ENCODE measurements at places on chromosomes 16 and 17. TPM values are rescaled to one million over a fixed set of nuclear protein-coding genes. Genes with fewer than 3 reads are reported as not detected.

GRCh38 chr17:21235921-21236320 is 17.3 kb downstream of the NATD1 start:
- H3K4me1 ChIP-seq: no peaks in the 10 kb centered on the region
- H3K4me3 ChIP-seq: no peak overlapping the region
- H3K27me3 ChIP-seq: no peaks in the 10 kb centered on the region
- no peak for DNase-seq
- H3K36me3 ChIP-seq: no peaks in the 10 kb centered on the region
- no peak overlapping the region for H3K27ac ChIP-seq

DNA sequence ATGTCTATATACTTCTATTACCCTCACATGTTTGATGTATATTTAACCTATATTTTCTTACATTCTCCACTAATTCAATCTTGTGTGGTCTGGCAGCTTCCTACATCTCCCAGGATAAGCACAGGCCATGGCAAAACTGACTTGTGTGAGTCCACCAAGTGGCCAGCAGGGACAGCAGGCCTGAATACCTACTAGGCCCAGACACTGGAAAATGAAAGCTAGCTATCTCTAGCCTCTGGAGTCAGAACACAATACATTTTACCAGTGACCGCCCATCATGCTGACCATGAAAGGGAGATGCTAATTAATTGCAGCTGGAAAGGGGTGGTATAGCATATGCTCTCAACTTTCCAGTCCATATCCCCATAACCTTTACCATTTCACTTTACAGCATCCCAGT is 132.3 kb downstream of the PCTP start:
- H3K4me1 ChIP-seq: no peaks in the 10 kb centered on the region
- no peak overlapping the region for H3K4me3 ChIP-seq
- no peak overlapping the region for H3K27ac ChIP-seq

- H3K27me3 ChIP-seq: no peaks in the 10 kb centered on the region
- H3K4me1 ChIP-seq: peaks cover 4% of the 10 kb centered on the region
- no peak overlapping the region for H3K27ac ChIP-seq
- no peak overlapping the region for H3K4me3 ChIP-seq
- DNase-seq: no peak
- no peaks in the 10 kb centered on the region for H3K36me3 ChIP-seq
These were observed 22.8 kb downstream of the TEX2 start for GRCh38 chr17:64240261-64240740.

DNA sequence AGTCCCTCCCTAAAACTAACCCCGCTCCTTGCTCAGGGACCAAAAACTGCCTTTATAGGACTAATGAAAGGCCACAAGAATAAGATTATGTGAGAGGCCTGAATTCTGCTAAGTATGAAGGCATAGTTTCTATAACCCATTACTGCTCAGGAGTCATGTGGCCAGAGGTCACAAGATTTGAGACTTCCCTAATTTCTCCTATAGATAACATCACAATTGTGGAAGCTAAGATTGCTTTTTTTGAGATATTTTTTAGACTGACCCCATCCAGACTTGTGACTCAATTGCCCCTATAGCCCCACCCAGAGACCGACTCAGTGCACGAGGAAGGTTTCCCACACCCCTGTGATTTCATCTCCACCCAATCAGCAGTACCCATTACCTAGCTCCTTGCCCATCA is 504.1 kb upstream of the GOT2 start:
- H3K27ac ChIP-seq: no peak overlapping the region
- no peak for DNase-seq
- H3K4me3 ChIP-seq: no peak overlapping the region
- no peaks in the 10 kb centered on the region for H3K36me3 ChIP-seq
- H3K27me3 ChIP-seq: no peaks in the 10 kb centered on the region

DNA sequence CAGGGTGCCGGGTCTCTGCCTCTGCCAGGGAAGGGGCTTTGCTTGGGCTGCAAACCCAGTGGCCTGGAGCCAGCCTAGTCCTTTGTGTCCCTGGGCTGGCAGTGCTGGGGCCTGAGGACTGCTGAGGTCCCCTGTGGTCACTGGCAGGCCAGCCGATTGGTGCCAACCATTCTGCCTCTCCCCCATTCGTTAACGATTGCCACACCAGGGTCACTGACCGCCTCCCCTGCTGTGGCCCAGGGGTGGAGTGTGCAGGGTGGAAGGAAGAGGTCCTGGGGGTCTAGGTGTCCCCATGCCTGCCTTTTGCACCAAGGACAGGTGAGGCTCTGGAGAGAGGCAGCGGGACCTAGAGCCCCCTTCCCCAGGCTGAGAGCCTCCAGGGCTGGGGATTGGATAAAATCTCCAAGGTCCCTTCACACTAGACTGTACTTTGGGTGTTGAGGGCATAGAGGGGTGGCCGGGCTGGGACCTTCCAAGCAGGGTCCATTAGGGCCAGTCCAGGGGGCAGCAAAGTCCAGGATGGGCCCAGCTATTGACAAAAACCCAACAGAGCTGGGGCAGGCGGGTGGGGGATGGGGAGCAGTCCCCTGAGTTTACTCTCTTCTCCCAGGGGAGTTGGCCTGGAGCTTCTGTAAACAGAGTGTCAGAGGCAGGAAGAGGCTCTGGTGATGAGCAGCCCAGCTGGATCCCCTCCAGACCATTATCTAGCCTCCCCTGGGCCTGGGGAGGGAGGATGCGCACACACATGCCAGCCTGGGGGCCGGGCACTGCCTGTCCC is 1.1 kb downstream of the VASN start:
- H3K36me3 ChIP-seq: peaks cover 3% of the 10 kb centered on the region
- H3K4me1 ChIP-seq: peaks cover 8% of the 10 kb centered on the region
- no peak overlapping the region for H3K27ac ChIP-seq
- DNase-seq: no peak

DNA sequence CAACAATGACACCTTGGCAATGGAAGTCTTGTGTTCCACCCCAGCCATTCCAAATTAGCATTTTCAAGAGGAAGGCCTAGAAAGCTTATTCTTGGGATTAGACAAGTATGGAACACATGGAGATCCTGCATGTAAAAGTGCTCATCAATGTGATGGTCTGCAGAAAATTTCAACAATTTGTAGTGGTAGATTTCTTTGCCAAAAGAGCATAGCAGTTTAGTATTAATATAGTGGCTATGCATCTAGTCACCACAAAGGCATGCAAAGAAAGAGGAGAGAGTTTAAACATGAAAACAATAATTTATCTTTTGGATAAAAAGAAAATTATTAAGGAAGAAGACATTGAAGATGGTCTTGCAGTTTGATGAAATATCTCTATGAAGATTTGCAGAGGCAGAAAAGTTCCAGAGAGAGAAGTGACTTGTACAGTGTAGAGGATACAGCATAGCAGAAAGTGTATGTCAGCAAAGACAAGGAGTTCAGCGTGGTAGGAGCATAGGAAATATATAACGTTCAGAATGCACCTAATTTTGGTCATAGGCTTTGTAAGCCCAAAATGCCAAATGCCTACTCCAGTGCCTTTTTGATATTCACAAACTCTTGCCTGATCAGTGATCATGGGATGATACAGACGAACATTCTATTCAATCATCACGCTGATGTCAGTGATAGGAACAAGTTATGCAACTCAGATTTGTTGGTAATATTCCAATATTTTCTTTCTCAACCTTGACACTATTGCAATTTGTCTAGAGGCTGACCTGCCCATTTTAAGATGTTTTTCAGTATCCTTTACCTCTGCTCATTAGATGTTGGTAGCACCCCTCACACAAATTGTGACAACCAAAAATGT is 727.9 kb upstream of the SOX9 start:
- DNase-seq: no peak
- no peak overlapping the region for H3K27ac ChIP-seq
- no peak overlapping the region for H3K4me3 ChIP-seq

GRCh38 chr16:53456625-53457024 is 22.4 kb downstream of the RBL2 start:
- peak; percentile 47 for DNase-seq
- H3K4me3 ChIP-seq: peak overlapping the region; percentile 78
- peaks cover 85% of the 10 kb centered on the region for H3K4me1 ChIP-seq
- no peaks in the 10 kb centered on the region for H3K27me3 ChIP-seq
- H3K36me3 ChIP-seq: peaks cover 92% of the 10 kb centered on the region

GRCh38 chr16:35713762-35714650 is 2254.6 kb downstream of the TP53TG3F start:
- no peaks in the 10 kb centered on the region for H3K4me1 ChIP-seq
- H3K27ac ChIP-seq: no peak overlapping the region
- no peak for DNase-seq
- no peaks in the 10 kb centered on the region for H3K27me3 ChIP-seq
- H3K4me3 ChIP-seq: no peak overlapping the region

- H3K4me3 ChIP-seq: no peak overlapping the region
- DNase-seq: no peak
These were observed 9.3 kb downstream of the SBK1 start for GRCh38 chr16:28301620-28302019.

DNA sequence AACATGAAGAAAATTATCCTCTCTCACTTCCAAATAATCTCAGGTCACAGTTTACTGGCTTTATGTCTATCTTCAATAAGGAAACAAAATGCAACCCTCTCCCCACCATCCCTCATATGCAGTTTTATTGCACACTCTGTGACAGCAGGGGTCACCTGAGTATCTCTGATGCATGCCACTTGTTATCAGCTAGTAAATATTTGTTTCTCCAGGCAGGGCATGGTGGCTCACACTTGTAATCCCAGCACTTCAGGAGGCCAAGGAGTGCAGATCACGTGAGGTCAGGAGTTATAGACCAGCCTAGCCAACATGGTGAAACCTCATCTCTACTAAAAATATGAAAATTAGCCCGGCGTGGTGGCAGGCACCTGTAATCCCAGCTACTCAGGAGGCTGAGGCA is 61.1 kb downstream of the ADAMTS18 start:
- no peak for DNase-seq
- H3K4me1 ChIP-seq: no peaks in the 10 kb centered on the region
- no peaks in the 10 kb centered on the region for H3K36me3 ChIP-seq
- no peak overlapping the region for H3K27ac ChIP-seq
- H3K4me3 ChIP-seq: no peak overlapping the region

DNA sequence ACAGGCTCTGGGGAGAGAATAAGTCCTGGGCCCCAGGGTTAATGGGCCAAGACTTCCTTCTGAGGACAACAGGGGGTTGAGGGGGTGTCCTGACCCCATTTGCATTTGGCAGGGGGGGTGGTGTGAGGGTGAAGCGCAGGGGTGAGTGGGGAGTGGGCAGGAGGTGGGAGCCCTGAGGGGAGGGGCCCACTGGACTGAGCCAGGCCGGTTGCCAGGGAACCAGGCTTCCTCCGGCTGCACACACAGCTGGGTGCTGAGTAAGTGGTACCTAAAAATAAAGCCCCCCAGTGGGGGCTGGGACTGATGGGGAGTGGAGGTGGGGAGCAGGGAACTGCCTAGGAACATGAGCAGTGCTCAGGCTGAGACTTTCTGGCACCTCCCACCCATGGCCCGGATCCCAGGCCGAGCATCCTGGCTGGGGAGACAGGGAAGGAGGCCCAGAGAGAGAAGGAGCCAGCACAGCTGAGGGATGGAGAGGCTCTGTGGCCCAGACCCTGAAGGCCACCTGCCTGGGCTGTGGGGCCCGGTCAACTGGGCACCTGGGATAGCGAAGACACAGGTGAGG is 7.5 kb upstream of the RASD1 start:
- H3K27ac ChIP-seq: no peak overlapping the region
- no peak for DNase-seq
- no peaks in the 10 kb centered on the region for H3K36me3 ChIP-seq
- peaks cover 2% of the 10 kb centered on the region for H3K27me3 ChIP-seq
- H3K4me3 ChIP-seq: no peak overlapping the region

- H3K27ac ChIP-seq: peak overlapping the region; percentile 75
- H3K4me3 ChIP-seq: no peak overlapping the region
- peaks cover 53% of the 10 kb centered on the region for H3K36me3 ChIP-seq
These were observed 13.4 kb downstream of the CASC3 start for GRCh38 chr17:40153603-40154236.

- no peak for DNase-seq
- no peak overlapping the region for H3K4me3 ChIP-seq
- H3K4me1 ChIP-seq: peaks cover 30% of the 10 kb centered on the region
- no peak overlapping the region for H3K27ac ChIP-seq
- H3K36me3 ChIP-seq: no peaks in the 10 kb centered on the region
These were observed 104.7 kb downstream of the PITPNC1 start for GRCh38 chr17:67481808-67482207.

GRCh38 chr17:45768000-45768399 is 16.1 kb upstream of the CRHR1 start:
- no peaks in the 10 kb centered on the region for H3K4me1 ChIP-seq
- DNase-seq: no peak
- no peak overlapping the region for H3K4me3 ChIP-seq
- H3K27ac ChIP-seq: no peak overlapping the region
- no peaks in the 10 kb centered on the region for H3K36me3 ChIP-seq

DNA sequence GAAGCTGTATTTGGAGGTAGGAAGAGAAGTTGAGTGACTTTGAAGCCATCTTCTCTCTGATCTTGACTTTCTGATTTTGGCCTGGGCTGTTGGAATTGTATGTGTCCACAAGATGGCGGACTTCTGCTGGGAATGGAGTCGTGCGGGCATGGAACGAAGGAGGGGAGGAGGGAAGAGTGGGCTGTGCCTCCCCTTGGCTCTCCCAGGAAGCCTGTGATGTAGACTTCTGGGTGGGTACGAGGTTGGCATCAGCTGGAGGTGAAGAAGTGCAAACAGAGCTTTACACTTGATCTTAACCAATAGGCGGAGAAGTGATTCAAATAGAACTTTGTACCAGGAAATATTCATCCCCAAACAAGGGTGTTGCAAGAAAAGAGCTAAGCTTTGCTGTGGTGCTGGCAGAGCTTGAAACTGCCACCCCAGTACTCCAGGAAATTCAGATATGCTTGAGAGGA is 7.4 kb upstream of the TMEM220 start:
- no peak overlapping the region for H3K27ac ChIP-seq
- peaks cover 2% of the 10 kb centered on the region for H3K27me3 ChIP-seq

DNA sequence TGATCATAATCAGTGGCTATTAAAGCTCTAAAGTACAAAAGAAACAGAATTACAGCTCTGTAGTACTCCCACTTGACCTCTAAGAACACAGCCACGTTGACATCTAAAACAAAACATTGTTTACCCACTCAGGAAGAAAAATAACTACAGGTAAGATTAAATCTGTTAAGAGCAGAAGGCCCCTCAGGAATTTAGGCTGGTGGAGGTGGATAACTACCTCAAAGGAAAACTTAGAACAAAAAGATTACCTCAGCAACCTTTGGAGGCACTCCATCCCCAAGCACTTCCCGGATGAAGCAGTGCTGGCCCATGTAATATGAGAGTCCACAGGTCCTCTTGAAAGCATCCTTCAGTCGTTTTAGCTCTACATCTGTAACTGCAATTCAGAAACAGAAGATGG is 46.7 kb downstream of the USP32 start:
- peaks cover 37% of the 10 kb centered on the region for H3K36me3 ChIP-seq
- peaks cover 18% of the 10 kb centered on the region for H3K4me1 ChIP-seq
- no peak for DNase-seq
- no peak overlapping the region for H3K27ac ChIP-seq
- no peak overlapping the region for H3K4me3 ChIP-seq

MAP2K6 gene
- 6.9 TPM for total RNA-seq

NPIPA8 gene
- not detected for total RNA-seq

KRTAP1-5 gene
- not detected for total RNA-seq

CDH3 gene
- total RNA-seq: 0.15 TPM
